Stimulated activated CD4-positive, alpha-beta T cell treated with anti-CD3 and anti-CD28 coated beads, Interleukin-12 subunit alpha, Interleukin-12 subunit beta, amount 100 ng/mL, for 4 hours (primary cell): ENCODE measurements at places on chromosomes 1 and 21.

- no peak for DNase-seq
Observed at GRCh38 chr1:231122143-231122542, 39.7 kb upstream of the TRIM67 start.

DNA sequence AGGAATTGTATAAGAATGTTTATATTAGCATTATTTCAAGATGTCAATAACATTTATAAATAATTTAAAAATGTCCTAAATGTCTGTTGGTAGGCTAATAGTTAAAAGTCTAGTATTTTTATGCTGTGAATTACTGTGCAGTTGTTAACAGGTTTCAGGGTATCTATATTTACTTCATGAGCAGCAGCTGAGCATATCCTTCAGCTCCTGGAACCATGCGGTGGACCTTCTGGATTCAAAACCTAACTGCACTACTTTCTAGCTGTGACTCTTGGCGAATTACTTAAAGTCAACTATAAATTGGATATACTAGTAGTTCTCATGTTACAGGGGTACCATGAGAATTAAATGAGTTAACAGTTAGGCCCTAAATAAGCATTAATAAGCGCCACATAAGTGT, 3.7 kb downstream of the CEP350 start:
- DNase-seq, result no peak

DNA sequence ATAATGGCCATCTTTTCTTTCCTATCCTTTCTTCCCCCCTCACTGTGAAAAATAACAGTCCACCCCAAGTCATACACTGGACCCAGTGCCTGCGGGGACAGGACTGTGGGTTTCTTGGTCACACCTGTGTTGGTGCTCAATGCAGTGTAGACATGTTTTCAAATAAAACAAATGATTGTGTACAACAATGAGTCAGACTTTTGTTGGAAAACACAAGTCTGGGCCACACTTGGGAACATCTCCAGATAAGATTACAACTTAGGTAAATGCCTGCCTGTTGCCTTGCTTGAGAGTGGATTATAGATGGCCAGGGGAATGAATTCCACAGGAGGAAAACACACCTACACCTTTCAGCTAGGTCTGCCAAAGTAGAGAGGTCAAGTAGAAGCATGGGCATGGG, 34.1 kb downstream of the PDPN start:
- DNase-seq, result no peak

GRCh38 chr1:64686828-64687724, 57.8 kb upstream of the RAVER2 start:
- DNase-seq, result no peak

DNA sequence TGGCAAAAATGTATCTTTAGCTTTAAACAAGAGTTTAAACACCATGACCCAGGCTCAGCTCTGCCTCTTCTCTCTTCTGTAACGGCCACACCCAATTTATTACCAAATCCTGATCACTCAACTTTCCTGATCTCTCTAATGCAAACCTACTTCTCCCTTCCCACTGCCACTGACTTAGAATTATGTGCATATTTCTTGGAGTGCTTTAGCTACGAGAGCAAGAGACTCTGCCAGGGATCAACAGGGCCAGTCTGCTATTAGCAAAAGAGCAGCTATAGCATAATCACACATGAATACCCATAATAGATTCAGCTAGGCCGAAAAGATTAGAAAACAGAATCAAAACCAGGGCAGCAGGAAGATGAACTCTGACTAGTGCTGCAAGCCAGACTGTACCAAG, 215.5 kb downstream of the MRPL39 start:
- no peak for DNase-seq

GRCh38 chr1:10979483-10979920, 33.0 kb upstream of the TARDBP start:
- DNase-seq, result no peak

DNA sequence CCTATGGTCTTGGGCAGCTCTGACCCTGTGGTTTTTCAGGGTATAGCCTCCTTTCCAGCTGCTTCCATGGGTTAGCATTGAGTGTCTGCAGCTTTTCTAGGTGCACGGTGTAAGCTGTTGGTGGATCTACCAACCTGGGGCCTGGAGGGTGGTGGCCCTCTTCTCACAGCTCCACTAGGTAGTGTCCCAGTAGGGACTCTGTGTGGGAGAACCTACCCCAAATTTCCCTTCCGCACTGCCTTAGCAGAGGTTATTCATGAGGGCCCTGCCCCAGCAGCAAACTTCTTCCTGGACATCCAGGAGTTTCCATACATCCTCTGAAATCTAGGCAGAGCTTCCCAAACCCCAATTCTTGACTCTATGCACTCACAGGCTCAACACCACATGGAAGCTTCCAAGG, 111.0 kb upstream of the C1orf87 start:
- no peak for DNase-seq

DNA sequence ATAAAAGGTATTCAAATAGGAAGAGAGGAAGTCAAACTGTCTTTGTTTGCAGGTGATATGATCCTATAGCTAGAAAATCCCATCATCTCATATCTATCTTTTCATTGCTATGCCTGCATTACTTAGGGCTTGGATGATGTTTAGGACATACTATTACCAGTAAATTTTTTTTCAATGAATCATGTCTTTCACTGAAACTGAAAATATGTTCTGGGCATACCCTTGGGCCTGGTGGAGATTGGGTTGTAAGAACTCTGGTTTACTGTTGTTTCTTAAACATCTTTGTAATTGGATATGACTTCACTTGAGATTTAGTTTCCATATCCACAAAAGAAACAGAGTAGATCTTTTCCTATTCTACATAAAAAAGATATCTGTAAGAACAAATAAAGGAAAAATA, 502.2 kb upstream of the PRMT6 start:
- no peak for DNase-seq

DNA sequence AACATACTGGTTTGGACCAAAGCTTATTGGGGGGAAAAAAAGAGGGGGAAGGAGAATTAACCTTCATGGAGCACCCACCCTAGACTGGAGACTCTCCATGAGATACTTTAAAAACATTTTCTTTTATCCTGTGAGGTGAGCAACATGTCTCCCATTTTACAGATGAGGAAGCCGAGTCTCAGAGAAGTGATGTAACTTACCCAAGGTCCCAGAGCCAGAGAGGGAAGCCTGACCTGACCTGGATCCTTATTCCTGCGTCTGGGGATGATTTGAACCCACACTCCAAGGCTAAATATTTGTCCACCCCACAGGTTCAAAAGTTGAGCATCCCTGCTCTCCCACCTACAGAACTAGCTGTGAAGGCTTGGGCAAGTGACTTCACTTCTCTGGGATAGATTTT, 137.9 kb upstream of the JUN start:
- DNase-seq, result no peak

DNA sequence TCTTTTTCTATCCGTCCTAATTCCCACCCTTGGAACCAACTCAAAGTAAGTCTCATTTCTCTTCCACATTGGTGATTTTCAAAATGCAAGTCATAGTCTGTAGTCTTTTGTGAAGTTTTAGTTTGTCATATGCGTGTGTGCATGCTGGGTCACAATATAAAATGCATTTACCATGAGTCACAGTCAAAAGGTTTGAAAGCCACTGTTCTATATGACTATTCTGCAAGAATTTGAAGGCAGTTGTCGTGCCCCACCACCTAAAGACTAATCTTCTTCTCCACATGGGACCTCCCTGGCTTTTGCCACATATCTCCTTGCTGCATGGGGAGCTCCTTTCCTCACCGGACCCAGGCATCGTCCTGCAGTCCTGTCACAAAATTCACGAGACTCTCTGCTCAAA, 1.6 kb downstream of the STPG1 start:
- DNase-seq, result no peak

GRCh38 chr1:179935909-179936496, 18.6 kb upstream of the CEP350 start:
- DNase-seq, result no peak

GRCh38 chr1:99457381-99458165, 188.3 kb upstream of the PALMD start:
- DNase-seq, result no peak

DNA sequence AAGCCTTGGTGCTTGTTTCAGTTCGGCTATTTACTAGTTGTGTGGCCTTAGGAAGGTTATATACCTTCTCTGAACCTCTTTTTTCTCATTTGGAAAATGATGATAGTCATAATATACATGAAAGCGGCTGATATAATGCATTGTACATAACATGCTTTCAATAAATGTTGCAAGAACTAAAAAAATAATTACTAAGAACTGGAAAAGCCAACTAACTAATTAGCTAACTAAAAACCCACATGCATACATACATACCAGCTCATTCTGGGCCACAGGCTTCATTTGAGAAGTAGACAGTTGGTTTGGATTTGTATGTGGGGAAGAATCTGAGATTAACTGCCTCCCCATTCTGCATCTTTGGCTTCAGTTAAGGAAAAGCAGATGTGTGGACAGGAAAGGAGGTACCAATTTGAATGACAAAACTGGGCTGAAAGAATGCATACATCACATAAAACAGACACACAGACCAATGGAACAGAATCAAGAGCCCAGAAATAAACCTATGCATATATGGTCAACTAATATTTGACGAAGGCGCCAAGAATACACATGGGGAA, 217.9 kb downstream of the TM2D1 start:
- no peak for DNase-seq

GRCh38 chr1:64197076-64197475, 6.3 kb upstream of the UBE2U start:
- DNase-seq, result no peak

DNA sequence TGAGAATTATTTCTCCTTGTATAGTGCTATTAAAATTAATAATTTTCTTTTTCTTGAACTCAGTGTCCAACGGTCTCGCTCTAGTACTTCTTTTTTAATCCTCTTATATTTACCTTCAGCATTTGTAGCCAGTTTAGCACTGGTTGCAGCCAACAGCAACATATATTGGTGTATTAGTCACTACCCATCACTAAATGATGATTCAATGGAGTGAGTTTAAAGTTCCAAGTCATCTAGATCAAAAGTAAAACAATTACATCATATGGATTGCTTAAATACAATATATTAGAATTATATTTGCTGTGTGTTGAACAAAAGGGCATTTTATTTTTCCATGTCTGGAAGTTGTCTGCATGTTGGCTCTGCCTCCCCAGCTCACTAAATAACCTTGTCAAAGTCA, 591.8 kb downstream of the ADGRL2 start:
- DNase-seq, result no peak

DNA sequence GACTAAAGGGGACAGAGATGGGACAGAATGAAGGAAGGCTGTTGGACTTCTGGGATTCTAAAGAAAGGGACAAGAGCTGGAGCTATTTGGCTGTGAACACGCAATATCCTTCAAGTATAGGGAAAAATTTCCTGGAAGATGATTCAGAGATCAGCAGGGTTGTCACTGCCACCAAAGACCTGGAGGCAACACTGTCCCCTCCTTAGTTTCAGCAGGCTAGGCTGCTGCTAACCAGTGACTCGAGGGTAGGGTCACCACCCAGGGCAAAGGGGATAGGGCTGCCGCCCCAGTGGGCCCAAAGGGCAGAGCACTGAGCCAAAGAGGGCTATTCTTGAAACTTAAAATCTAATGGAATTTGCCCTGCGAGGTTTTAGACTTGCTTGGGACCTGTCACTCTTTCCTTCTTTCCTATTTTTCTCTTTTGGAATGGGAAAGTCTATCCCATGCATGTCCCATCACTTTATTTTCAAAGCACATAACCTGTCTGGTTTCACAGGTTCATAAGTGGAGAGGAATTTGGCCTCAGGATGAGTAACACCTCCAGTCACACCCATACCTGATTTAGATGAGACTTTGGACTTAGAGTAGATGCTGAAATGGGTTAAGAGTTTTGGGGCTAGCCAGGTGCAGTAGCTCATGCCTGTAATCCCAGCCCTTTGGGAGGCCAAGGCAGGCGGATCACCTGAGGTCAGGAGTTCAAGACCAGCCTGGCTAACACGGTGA, 11.9 kb downstream of the IFNLR1 start:
- no peak for DNase-seq

GRCh38 chr21:17819877-17820229, 697 bp upstream of the C21orf91 start:
- no peak for DNase-seq

GRCh38 chr1:63746129-63746864, 27.5 kb upstream of the ROR1 start:
- DNase-seq, result peak; percentile 4

- no peak for DNase-seq
Observed at GRCh38 chr1:18419845-18420184, 60.9 kb upstream of the KLHDC7A start.

DNA sequence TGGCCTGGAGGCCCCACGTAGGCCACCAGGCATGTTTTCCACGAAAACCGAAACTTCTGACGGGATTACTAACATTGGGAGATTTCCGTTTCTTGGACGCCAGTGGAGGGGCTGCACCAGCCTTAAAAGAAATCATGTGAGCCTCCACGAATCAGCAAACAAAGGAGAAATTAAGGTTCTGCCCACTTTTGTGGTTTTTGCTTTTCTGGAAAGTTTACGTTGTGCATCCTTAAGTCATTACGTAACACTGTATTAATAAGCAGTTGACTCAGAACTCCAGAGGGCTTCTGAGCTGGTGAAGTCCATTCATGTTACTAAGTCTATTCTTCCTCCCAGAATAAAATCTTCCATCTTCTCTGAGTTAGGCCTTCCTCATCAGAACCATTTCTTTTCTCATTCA, 168.5 kb downstream of the PSMG1 start:
- no peak for DNase-seq

DNA sequence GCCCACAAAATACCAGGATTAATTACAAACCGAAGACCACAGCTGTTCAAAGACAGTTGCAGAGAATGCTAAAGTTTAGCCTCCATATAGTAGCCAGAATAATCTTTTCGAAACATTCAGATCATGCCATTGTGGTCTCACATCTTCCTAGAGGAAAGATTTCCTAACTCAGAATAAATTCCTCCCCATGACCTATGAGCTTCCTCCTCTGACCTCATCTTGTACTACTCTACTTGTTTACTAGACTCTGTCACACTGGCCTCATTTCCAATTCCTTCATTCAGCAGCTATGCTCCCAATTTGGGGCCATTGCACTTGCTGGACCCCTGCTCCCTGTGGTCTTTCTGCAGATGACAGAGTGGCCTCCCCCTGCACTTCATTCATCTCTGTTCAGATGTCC, 71.8 kb upstream of the LRRC53 start:
- DNase-seq, result no peak

DNA sequence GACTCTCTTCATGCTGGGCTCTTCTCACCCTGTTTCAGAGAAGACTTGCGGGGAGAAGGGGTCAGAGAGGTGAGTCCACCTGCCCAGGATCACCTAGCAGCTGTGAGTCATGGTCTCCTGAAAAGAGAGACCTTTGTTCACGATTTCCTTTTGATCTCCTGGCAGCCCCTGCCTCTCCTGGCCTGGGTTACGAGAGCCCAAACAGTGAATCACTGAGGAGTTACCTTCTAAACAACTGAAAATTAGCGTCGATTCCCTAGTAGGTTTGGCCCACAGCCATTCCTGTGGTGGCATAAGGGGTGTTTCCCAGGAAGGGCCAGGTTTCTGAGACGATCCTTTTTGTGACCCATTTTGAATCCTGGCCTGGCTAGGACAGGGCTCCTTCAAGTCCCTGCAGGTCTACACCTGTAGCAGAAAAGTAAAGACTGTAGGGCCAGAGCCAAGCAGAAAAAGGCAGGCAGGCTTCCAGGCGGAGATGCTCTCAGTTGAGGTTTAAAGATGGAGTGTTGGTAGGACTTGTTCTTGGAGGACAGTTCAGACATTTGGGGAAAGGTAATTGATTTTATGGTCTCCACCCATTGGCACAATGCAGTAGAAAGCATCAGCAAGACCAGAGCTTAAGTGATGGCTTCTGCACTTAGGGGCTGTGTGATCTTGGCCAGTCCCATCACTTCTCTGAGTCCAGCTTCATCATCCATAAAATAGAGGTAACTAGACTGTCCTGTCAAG, 2.1 kb upstream of the PLA2G2E start:
- no peak for DNase-seq

- peak; percentile 23 for DNase-seq
Observed at GRCh38 chr1:84298684-84299535, 2.6 kb upstream of the SAMD13 start.
